ENCODE measurements at places on chromosomes 12 and 14.

- no peak for DNase-seq
Observed at GRCh38 chr12:19491863-19492262, 52.6 kb downstream of the AEBP2 start.

GRCh38 chr14:23580152-23580926 is 1.7 kb upstream of the JPH4 start:
- no peak for DNase-seq

DNA sequence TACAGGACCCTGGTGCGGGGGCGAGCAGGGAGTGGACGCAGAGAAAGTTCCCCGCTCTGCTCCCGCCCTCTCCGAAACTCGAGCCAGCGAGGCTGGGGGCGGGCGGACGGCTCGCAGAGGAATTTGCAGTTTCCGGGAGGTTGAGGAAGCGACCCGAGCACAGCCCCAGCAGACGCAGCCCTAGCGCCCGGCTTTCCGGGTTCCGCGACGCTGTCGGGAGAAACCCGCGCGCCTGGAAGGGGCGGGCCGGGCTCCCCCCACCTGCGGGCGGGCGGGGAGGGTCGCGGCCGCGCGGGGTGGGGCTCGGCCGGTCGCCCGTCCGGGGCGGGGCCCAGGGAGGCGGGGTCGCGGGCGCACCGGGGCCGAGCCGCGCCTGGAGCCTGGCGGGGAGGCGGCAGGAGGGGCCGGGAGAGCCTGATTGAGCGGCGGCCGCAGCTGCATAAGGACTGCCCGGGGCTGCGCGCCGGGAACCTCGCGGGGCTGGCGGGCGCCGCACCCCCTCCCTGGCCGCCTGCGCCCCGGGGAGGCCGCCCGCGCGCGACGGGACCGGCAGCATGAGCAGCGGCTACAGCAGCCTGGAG is at the start of gene RASSF3:
Gene RASSF3, plus strand, starts transcription at position 417 of the 581 bp plus-strand sequence. Its CDS starts 138 bp downstream, at position 555.
- DNase-seq, result peak; percentile 47

GRCh38 chr14:21723431-21724045 is 49.9 kb upstream of the OR4E1 start:
- DNase-seq, result no peak

DNA sequence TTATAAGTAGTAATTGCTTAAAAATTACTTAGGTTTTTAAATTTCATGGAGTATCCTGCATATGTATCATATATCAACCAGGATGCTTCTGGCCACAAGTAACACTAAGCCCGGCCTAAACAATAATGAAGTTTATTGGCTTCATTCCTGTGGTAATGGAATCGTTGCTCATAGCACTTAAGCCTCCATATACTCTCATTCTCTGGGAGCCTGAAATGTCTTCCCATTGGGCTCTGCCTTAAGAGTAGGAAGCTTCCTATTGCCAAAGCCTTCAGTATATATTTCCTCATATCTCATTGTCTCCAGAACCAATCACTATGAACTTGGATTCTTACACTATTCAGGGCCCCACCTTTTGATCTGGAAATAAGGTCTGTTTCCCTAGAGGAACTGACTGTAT is 83.8 kb upstream of the DNM1L start:
- DNase-seq, result no peak

GRCh38 chr12:72289633-72290032 is 17.5 kb downstream of the TRHDE start:
- DNase-seq, result no peak

DNA sequence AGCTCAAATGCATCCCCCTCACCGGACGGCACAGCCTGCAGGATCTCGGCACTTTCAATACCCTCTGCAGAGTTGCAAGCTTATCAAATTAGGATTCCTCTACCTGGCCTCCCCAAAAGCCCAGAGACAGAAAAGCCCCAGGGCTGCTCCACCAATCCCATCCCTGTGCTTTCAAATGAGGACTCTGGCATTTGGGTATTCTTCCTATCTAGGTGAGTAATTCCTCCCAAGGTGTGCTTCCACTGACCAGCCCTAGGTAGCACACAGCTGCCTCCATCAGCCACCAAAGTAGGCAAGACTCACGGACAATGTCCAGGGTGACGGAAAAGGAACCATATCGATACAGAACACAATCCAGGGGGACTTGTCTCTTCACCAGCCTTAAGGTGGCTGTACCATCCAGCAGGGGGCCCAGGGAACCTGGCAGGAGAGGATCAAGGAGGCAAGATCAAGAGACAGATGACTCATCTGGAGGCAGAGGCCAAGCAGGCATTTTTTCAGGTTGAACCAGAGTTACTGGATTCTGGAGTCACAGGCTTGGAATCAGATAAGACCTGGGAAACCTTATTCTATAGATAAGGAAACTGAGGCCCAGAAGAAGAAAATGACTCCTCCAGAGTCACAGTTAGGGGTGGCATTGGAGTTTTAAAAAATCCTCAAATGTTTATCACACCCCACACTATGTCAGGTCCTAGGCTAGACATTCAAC is 9.9 kb downstream of the PMEL start:
- no peak for DNase-seq

DNA sequence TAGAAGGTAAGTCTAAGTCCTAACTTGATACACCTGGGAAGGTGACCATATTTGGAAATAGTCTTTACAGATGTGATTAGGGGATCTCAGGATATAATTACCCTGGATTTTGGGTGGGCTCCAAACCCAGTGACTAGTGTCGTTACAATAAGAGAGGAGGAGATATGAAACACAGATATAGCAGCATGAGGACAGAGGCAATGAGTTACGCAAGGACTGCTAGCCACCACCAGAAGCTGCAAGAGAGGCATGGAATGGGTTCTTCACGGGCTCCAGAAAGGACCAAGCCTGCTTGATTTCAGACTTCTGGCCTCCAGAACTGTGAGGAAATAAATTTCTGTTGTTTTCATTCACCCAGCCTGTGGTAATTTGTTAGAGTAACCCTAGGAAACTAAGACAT is 28.6 kb downstream of the FGFR1OP2 start:
- DNase-seq, result no peak

- no peak for DNase-seq
Observed at GRCh38 chr14:88346048-88346639, 23.1 kb upstream of the KCNK10 start.

- DNase-seq, result no peak
Observed at GRCh38 chr12:12521044-12521485, 41.6 kb downstream of the DUSP16 start.

DNA sequence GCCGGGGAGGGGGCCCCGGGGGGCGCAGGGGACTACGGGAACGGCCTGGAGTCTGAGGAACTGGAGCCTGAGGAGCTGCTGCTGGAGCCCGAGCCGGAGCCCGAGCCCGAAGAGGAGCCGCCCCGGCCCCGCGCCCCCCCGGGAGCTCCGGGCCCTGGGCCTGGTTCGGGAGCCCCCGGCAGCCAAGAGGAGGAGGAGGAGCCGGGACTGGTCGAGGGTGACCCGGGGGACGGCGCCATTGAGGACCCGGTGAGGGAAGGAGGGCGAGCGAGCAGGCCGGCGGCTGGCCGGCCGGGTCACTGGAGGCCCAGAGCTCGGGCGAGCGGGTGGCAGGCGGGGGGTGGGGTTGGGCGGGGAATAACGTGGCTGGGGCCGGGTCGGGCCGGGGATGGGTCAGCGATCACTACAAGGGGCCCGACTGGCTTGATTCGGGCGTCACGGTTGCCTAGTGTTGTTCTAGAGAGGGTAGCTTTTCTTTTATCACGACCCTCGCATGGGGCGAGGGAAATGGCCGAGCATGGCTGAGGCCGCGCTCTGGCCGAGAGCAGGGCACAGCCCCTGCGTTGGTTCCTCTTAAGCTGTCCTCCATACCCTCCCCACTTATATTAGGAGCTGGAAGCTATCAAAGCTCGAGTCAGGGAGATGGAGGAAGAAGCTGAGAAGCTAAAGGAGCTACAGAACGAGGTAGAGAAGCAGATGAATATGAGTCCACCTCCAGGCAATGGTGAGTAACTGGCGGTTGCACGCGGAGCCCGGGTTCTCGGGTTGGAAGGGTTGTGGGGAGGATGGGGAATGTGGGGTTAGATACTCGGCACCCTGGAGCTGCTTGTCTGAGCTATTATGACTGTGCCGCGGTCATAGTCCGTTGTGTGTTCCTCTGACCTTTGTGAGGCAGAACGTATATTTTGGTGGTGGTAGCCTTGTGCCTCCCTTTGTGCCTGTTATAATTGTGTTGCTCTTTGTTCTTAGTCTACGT is 603 bp downstream of the PABPN1 start:
- DNase-seq, result no peak

DNA sequence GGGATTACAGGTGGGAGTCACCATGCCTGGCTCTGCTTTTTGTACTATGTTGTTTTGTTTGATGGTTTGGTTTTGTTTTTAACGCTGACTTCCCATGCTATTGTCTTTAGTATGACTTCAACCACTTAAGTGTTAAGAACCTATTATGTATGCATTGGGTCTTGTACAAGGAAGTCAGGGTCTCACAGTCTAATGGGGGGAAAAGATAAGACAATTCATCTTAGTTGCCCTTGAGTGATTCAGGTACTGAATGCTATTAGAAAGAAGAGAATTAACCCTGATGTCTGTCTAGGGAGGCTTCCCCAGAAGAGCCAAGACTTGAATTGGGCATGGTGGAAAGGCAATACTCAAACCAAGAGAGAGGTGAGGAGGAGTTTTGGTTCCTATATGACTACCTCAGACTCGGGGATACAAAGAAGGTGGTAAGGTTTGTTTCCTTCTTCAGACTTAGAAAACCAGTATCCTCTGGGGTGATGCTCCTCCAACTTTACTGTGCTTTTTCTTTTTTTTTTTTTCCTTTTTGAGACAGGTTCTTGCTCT is 64.6 kb downstream of the SUSD6 start:
- DNase-seq, result no peak
